ENCODE measurements at places on chromosomes 7 and 10.

GRCh38 chr10:6279540-6280267, 77.0 kb downstream of the PFKFB3 start:
- peak; percentile 71 for DNase-seq

GRCh38 chr10:8136736-8137135, 82.2 kb downstream of the GATA3 start:
- no peak for DNase-seq

DNA sequence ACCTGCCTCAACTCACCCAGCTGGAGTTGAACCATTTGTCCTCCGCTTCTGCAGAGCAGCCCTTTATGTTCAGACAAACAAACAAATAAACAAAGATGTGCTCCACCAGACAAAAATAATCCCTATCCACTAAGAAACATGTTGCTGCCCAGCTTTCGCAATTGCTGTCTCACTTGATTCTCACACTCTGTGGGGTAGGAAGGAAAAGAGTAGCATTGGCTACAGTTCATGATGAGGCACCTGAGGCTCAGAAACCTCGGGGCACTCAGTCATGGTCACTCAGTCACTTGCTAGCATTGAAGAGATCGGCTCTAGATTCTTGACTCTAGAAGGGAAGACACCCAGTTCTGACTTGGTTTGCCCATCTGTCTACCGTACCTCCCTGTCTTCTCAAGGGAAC, 88.0 kb upstream of the ZMIZ1 start:
- no peak for DNase-seq

- no peak for DNase-seq
Observed at GRCh38 chr7:43850348-43851116, 18.8 kb downstream of the MRPS24 start.

- DNase-seq = no peak
Observed at GRCh38 chr7:151179946-151180345, 7.1 kb downstream of the ASB10 start.

GRCh38 chr7:130352194-130353074, 7.8 kb downstream of the CPA5 start:
- DNase-seq = peak; percentile 77
